ENCODE measurements at places on chromosomes 5 and 9.
A peak's percentile ranks its signal among the peaks of the same experiment; 100 is the strongest.

GRCh38 chr5:38267372-38267771, 9.0 kb downstream of the EGFLAM start:
- no peak for DNase-seq

- DNase-seq: no peak
Observed at GRCh38 chr9:73701415-73702057, 549.9 kb downstream of the ANXA1 start.

DNA sequence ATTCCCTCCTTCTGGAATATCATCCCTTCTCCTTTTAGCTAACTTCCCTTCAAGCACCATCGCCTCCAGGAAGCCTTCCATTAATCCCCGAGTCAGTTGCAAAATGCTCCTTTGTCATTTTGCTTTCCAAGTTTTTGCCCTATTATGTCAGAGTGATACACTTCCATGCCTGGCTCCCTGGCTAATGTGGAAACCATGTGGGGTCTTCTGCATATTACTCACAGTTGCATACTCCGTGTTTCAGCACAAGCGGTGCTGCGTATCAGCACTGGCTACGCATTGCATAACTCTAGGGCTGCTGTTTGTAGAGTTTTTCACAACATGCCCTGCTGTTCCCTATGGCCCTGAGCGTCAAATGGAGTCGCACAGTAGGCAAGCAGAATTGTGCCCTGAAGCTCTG, 1.9 kb downstream of the TEX53 start:
- no peak for DNase-seq

GRCh38 chr9:4366591-4367330, 66.9 kb upstream of the GLIS3 start:
- peak; percentile 63 for DNase-seq

- DNase-seq: no peak
Observed at GRCh38 chr5:110269478-110270142, 456.9 kb downstream of the TMEM232 start.

GRCh38 chr5:154571325-154572035, 93.5 kb upstream of the HAND1 start:
- no peak for DNase-seq

DNA sequence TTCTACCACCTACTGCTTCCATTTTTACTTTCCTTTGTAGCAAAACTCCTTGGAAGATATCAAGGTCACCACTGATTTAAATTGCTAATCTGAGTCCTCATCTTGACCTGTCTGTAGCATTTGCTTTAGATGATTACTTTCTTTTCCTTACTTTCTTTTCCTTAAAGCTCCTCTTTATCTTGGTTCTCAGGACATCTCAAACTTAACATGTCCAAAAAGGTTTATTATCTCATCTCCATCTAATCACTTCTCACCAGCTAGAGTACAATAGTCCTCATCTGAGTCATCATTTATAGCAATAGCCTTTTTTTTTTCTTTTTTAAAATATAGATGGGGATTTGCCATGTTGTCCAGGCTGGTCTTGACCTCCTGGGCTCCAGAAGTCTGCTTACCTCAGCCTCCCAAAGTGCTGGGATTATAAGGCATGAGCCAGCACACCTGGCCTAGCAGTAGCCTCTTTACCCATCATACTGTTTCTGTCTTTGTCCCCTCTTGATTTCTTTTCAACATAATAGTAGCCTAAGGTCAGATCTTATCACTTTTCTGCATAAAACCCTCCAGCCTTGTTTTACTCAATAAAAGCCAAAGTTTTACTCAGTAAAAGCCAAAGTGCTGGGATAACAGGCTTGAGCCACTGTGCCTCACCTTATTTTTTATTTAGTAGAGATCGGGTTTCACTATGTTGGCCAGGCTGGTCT, 32.9 kb upstream of the GPR21 start:
- no peak for DNase-seq

- DNase-seq: no peak
Observed at GRCh38 chr9:17824616-17825264, 245.9 kb downstream of the SH3GL2 start.

- peak; percentile 86 for DNase-seq
Observed at GRCh38 chr5:43305948-43306565, 7.2 kb downstream of the HMGCS1 start.

DNA sequence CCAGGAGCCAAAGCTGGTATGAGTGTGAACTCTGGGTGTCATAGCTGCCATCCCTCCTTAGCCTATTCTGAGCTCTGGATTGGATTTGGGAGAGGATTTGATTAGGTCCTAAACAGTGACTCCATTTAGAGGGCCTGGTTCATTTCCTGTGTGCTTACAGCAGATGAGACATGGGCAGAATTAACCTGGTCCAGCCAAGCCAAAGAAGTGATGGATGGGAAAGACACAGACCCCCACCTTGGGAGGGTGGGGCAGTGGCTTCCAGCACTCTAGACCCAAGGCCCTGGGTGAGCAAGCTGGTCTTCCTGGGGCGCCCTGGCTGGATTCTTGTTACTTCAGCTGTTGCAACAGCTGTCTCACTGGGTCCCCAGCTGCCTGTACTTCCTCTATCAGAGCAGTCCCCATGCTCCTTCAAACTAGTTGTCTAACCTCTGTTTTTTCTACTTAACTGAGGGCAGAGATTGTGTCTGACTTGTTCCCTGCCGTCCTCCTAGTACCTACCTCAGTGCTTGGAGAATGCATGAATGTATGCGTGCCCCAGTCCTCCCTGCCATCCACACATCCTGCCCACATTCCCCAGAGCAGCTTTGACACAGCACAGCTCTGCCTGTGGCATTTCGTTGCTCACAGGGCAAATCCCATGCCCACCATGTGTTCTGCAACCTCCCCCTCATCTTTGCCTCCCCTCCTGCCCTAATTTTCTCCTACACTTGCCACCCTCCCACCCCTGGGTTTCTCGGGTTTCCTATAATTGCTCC, 115.9 kb downstream of the RGS3 start:
- DNase-seq: peak; percentile 88

DNA sequence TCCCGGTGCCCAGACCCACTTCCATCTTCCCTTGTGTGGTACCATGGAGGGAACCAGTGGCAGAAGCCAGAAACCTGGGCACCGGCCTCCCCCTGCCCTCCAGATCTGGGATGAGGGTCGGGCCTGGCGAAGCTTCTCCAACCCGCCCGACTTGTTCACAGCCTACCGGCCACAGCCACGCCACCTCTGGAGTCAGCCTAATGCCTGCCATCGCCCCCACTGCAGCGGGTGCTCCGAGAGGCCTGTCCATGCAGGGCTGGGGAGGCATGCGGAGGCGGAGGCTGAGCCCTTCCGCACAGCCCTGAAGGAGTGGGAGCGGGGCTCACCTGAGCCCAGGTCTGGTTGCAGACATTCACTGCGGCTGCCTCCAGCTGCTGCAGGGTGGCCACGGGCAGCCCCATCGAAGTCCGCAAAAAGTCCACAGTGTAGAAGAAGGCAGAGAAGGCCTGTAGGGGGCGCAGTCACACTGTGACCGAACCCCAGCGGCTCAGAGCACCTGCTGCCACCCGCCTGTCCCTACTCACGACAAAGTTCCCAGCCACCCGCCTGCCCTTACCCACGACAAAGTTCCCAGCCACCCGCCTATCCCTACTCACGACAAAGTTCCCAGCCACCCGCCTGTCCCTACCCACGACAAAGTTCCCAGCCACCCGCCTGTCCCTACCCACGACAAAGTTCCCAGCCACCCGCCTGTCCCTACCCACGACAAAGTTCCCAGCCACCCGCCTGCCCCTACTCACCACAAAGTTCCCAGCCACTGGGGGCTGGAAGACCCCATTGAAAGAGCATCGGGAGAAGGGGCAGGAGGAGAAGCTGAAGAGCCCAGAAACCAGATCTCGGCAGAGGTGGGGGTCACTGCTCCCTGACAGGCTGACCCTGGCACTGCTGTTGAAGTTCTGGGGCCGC, 3.8 kb upstream of the NPDC1 start:
- DNase-seq: peak; percentile 95

DNA sequence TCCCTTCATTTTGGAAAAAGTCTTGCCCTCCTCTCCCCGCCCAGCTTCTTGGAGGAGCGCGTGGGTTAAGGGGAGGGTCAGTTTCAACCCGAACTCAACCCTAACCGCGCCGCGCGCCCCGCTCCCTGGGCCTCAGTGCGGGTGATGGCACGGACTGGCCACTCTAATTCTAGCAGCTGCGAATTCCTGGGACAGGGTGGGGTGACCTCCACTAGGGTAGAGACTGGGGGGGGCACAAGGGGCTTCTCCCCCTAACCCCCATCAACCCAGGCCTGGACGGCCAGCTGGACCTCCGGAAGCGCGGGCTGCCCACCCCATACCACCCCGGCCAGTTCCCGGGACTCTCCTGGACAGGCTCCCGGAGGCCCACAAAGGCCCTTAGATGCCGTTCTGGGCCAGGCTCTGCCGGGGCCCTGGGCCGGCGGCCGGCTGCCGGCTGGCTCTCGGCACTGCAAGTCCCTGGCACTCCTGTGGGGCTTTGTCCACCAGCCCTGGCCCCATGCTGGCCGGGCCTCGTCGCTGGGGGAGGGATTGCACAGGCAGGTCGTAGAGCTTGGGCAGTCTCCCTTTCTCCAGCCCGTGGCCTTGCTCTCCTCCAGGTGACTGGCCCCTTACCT, 7.2 kb upstream of the PSD2 start:
- DNase-seq: no peak

DNA sequence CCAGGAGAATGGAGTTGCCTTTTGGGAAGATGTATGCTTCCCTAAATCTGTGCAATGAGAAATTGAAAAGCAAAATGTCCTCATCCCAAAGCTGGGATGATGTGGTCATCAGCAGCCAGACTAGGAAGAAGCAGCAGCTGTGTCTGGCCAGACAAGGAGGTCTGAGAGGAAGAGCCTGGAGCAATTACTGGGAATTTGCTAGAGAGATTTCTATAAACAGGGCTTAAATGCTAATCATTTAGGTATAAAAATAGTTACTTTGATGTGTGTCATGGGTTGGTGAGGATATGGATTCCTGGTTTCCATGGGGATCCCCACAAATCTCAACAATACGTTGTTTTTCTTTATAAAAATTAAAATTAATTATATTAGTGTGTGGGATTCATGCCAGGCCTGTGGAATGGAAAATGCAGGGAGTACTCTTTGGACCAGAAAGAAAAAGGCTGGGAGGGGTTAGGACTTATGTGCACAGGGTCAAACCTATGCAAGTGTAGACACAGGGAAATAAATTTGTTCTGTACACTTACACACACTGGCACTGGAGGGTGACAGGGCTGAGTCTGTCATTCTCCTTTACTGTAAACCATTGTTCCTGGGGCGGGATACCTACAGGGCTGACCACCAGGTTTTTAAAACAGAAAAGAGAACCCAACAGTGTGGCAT, 58.7 kb upstream of the TRPC7 start:
- DNase-seq: no peak
